ENCODE measurements at places on chromosomes 11 and 22.

GRCh38 chr11:121328967-121329679, 36.6 kb downstream of the SC5D start:
- DNase-seq = no peak

DNA sequence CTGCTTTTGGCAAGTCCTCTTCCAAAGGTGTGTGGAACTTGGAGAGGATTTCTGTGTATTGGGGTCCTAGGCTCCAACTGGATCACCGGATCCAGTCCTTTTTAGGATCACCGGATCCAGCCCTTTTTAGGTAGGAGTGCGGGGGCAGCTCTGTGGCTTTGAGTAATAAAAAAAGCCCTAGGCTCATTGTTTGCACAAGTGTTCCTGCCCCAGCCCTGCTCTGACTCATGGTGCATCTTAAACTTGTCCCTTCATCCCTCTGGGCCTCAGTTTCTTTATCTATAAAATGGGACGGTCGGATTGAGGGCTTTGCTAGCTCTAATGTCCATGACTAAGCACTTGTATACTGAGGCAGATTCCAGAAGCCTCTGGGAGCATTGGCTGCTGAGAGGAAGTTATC, 22.7 kb upstream of the CD44 start:
- peak; percentile 30 for DNase-seq

DNA sequence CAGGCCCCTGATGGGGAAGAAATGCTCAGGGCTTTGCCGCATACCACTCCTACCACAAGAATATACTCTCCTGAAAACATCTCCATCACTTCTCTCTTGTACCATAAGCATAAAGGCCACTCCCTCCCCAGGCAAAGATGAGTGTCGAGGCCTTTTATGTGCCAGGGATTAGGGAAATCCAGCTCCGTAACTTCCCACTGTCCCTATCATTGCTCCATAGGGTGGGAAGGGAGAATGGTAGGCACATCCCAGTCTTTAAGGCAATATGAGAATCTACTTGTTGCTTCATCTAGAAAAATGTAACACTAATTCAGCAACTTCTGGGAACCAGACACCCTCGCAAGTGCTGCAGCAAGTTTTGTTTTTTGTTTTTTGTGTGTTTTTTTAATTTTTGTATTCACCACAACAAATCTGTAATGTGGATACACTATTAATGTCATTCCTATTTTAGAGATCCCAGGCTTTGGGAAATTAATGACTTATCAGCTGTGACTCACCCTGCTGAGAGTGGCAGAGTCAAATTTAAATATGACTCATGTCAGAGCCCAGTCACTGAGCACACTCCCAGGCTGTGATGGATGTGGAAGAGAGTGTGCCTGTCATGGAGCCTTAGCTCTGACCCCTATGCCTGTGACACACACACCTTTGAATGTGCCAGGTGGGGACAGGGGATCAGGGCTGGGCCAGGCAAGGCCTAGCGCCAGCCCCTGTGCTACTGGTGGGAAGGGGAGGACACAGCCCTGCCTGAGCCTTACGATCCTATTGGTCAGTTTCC, 23.4 kb downstream of the PANX1 start:
- DNase-seq = peak; percentile 91

DNA sequence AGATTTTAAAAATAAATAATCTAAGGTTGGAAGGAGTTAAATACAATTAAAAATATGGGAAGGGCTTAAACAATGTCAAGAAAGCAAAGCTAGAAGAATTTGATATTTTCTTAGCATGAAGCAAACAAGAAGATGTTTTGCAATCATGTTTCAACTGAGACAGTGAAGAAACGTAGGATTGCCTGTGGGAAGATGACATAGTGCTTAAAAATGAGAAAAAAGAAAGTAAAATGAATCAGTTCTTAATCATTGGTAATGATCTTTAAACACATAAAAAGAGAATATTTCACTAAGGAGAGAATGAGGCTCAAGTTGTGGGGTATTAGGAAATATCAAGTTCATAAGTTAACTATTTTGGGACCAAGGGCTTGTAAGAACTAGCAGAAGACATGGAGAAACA, 855.0 kb downstream of the METTL15 start:
- no peak for DNase-seq

DNA sequence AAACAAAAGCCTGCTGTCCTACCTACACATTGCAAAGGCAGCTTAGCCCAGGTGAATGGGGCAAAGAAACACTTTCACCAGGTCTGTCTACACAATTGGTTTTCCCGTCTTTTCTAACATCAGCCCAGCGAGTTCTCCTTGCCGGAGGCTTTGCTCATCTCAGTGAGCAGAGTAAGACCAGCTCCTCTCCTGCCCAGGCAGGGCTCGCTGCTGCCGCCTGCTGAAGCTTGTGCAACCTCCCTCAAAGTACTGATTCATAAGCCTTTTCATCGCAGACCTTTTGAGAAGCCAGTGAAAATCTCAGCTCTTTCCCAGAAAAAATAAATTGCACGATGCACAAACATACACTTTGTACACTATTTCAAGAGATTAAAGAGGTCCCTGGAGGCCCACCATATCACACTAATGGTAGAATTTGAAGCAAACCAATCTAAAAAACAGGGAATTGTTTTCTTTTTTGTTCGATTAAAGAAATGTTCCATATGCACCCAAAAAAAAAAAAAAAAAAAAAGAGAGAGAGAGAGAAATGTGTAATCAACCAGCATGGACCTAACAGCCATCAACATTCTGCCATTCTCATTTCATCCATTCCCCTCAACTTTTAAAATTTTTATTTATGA, 328.1 kb upstream of the MPPED2 start:
- peak; percentile 27 for DNase-seq

All from RKO (cell line).